ENCODE measurements at places on chromosomes 13 and 19.

GRCh38 chr19:38033658-38034491 is 126.9 kb downstream of the SIPA1L3 start:
- DNase-seq: no peak

- no peak for DNase-seq
Measured at GRCh38 chr13:93411186-93411680, 184.6 kb downstream of the GPC6 start.

- DNase-seq: no peak
Measured at GRCh38 chr13:103895835-103896531, 829.8 kb upstream of the SLC10A2 start.

- DNase-seq: no peak
Measured at GRCh38 chr19:8367327-8368001, 3.5 kb downstream of the ANGPTL4 start.

DNA sequence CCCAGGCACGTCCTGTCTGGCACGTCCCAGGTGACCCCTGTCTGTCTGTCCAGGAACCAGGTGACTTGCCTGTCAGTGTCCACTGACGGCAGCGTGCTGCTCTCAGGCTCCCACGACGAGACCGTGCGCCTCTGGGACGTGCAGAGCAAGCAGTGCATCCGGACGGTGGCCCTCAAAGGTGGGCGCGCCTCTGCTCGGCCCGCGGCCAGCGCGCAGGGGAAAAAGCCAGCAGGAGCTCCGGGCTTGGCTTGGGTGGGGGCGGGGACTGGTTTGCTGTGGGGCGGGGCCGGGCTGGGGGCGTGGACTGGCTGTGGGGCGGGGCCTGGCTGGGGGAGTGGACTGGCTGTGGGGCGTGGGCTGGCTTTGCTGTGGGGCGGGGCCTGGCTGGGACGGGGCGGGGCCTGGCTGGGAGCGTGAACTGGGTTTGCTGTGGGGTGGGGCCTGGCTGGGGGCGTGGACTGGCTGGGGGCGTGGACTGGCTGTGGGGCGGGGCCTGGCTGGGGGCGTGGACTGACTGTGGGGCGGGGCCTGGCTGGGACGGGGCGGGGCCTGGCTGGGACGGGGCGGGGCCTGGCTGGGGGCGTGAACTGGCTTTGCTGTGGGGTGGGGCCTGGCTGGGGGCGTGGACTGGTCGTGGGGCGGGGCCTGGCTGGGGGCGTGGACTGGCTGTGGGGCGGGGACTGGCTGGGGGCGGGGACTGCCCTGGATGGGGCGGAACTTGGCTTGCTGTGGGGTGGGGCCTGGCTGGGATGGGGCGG is 7.2 kb downstream of the WDR18 start:
- DNase-seq: peak; percentile 1

- no peak for DNase-seq
Measured at GRCh38 chr13:33355201-33355895, 69.8 kb upstream of the STARD13 start.

DNA sequence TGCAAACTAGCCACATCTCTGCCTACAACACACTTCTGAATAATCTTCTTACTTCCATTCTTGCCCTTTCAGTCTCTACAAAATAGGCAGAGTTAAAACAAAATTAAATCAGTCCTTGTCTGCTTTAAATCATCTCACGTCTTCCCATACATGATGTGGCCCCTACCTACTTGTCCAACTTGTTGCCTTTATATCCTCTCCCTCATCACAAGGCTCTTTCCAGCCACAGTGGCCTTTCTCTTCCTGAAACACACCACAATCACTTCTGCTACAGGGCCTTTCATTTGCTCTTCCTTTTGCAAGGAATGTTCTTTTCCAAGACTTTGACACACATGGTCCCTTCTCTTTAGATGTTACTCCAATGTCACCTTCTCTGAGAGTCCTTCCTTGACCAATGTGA is 1.7 kb downstream of the RBM26 start:
- no peak for DNase-seq

DNA sequence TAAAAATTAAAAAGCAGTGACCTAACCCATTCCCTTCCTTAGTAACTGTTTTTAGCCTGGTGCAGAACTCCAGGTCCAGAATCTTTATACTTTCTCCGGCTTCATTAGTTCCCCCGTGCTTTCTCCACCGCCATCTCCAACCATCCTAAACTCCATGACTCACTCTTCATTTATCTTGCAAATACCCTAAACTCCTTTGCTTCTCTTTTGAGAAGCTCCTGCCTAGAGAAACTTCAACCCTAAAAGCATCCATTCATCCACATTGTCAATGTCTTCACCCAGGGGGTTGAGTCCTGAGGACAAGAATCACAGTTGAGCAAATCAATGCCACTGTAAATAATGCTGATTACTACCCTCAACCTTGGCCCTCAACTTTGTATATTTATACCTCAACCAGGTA is 17.1 kb upstream of the GARRE1 start:
- no peak for DNase-seq

DNA sequence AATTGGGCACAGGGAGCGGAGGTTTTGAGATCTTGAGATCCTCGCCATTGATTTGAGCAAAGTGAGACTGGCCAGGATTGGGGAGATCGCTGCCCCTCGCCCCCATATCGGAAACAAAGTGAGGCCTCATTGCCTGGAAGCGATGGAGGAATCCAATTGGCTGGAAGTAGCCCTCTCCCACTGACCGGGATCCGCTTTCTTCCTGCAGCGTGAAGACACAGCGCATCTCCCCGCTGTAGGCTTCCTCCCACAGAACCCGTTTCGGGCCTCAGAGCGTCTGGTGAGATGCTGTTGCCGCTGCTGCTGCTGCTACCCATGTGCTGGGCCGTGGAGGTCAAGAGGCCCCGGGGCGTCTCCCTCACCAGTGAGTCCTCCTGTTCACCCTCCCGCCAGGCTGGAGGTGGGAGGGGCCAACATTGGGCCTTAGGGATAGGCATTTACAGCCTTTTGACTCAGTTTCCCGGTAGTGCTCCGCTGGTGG is 438 bp downstream of the PRKCSH start:
- no peak for DNase-seq

- no peak for DNase-seq
Measured at GRCh38 chr19:39385629-39386411, 5.1 kb downstream of the PAF1 start.

DNA sequence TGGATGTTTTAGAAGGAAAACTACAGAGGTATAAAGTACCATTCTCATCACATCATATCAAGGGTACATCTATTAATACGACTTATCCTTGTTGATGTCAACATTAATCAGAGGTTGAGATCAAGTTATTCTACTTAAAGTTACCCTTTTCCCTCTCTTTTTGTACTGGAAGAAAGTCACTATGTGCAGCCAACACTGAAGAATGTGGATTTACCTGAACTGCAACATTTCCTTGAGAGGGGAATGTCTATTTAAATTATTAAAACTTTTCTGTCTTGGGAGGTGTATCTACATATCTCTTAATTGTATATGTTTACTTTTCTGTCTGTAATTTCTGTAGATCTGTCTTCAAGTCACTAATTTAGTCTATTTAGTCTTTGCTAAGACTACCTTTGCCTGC is 2.5 kb upstream of the FBXL3 start:
- no peak for DNase-seq

DNA sequence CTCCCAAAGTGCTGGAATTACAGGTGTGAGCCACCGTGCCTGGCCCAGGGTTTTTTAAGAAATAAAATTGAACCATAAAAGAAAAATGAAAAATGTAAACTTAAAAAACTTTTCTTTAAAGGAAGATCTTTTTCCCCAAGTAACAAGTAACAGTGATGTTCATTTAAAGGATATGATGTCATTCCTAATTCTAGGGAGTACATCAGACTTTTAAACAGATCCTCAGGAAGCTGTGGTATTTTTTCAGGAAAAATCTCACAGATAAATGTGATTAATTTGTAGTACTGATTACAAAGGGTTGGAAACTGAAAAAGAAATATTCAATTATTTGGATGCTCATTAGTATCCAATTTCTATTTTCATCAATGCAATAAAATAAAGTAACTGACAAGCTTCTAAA is 14.6 kb upstream of the EEF1AKMT1 start:
- DNase-seq: no peak

DNA sequence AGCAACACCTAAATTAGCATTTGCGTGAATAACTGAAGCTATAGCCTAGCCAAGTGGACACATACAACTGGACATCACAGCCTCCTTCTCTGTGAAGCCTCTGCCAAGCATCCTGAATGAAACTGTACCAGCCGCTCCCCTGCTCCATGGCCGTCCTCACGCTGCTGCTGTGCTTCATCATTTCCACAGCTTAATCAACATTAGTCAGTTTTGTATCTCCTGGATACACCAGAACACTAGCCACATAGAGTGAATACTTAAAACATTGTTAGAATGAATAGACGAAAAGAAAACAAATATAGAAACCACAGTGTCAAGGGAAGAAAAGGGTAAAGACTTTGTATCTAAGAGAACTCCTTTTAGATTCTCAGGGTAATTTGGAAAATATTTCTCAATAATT is 1526.9 kb downstream of the EFNB2 start:
- no peak for DNase-seq

DNA sequence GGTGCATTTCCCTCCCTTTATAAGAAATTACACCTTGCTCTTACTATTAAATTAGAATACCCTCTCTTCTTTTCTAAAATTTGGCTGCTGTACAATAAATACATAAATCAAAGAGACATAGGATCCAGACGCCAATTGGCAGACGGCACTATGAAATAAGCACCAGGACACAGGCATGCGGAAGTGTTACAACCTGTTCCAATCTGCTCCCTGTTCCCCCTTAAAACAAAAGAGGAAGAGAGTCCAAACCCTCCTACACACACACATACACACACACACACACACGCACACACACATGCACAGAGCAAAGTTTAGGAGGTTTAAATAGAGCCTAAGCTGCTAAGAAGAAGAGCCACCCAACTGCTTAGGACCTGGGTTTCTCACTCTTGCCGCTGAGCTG is 75.6 kb upstream of the ZNF507 start:
- DNase-seq: no peak

- DNase-seq: peak; percentile 22
Measured at GRCh38 chr19:40612831-40613689, 11.9 kb downstream of the LTBP4 start.

- no peak for DNase-seq
Measured at GRCh38 chr13:48093588-48093987, 1.3 kb downstream of the MED4 start.

- no peak for DNase-seq
Measured at GRCh38 chr19:32041681-32042292, 303.6 kb upstream of the ZNF507 start.

- DNase-seq: no peak
Measured at GRCh38 chr19:34838753-34839431, 65.9 kb upstream of the ZNF599 start.

GRCh38 chr19:35991731-35992450 is 3.1 kb upstream of the SDHAF1 start:
- no peak for DNase-seq

GRCh38 chr13:67630640-67631039 is 400.5 kb upstream of the PCDH9 start:
- no peak for DNase-seq

All from CD4-positive, alpha-beta T cell treated with Interleukin-4 for 4 hours (primary cell).